ENCODE measurements at places on chromosomes 1 and 21.

DNA sequence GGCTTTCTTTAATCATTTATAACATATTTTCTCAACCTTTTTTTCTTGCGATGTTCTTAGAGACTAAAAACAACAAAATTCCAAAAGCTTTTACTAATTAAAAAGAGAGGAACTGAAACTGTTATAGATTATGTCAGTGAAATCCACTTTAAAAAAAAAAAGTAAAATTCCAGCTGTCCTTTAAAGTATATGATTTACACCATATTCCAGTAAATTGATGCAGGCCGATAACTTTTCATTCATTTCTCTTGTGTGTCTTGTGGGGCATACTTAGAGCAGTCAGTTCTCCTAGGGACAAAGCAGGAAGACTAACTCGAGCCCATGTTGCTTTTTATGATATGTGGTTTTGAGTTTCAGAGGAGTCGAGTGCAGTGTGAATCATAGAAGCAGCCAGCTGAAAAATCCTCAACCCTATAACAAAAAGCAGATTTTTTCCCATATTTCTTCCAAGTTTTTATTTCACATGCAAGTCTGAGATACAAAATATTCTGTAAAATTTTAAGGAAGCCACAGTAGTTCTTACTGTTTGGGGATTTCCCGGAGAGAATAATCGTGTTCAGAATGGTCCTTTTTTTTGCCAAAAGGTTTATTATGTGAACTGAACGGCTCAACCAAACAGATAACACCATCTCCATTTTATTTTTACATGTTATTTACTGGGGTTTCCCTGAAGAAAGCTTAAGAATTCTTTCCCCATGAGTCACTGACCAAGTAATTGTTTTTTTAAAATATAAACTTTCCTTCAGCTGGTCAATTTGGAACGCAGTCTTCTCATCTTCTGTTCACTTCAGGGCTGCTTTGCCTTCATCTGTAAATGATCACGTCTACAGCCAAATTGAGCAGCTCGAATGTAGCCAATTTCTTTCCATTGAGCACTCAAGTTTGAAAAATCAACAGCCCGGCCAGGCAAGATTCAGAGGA is 77.0 kb upstream of the C1orf105 start:
- DNase-seq, result no peak

DNA sequence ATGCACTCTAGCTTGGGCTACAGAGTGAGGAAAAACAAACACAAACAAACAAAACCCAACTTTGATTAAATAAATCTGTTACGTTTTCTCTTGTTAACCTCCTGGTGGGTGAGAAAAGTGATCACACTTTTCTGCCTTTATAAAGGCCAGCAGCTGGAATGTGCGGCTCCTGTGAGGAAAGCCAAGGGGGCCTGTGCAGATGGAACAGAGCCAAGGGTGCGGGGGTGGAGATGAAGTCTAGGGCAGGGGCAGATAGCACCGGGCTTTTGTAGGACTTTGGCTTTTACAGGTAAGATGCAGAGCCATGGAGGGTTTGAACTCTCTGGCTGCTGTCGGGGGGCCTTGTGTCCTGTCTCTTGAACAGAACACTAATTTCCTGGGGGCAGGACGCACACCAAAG is 40.7 kb upstream of the GPR37L1 start:
- DNase-seq, result no peak

- DNase-seq, result no peak
Observed at GRCh38 chr1:187641463-187641862, 812.7 kb downstream of the PLA2G4A start.

- DNase-seq, result no peak
Observed at GRCh38 chr1:71046891-71047634, 553 bp downstream of the PTGER3 start.

DNA sequence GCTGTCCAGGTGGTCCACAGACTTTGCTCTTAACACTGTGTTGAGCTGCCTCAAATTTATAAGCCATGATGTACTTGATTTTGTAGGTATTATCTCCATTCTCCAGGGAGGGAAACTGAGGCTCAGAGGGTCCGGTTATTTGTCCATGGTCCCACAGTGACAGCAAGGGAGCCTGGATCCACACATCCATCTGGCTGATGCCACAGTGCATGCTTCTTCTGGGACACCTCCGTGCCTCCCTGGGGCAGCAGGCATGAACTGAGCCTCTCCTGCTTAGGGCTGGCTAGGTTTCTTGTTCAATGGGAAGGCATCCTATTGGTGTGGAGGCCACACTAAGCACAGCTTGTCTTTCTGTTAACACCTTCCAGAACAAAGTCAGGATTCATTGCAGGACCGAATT is 317.3 kb downstream of the AJAP1 start:
- DNase-seq, result no peak

- no peak for DNase-seq
Observed at GRCh38 chr1:81499487-81499886, 301.2 kb upstream of the ADGRL2 start.

DNA sequence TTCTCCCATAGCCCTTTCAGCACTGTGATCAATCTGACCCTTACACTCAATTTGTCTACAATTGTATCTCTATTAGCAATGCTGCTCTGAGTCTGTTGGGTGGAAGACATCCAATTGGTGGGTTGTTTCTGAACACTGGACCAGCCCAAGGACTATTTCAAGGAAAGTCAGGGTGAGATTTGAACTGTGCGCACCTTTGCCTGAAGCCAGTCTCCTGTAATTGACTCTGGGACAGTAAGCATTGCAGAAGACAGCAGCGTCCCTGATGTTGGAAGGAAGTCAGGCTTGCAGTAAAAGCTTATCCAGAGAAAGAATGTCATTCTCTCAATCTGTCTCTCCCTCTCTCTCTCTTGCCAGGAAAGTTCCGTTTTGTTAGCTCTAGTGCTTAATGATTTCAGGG is 233.9 kb downstream of the KIF26B start:
- DNase-seq, result no peak
